ENCODE measurements at places on chromosomes 6 and 20.

- no peak for DNase-seq
These were observed 42.3 kb downstream of the DACT2 start for GRCh38 chr6:168277274-168277669.

DNA sequence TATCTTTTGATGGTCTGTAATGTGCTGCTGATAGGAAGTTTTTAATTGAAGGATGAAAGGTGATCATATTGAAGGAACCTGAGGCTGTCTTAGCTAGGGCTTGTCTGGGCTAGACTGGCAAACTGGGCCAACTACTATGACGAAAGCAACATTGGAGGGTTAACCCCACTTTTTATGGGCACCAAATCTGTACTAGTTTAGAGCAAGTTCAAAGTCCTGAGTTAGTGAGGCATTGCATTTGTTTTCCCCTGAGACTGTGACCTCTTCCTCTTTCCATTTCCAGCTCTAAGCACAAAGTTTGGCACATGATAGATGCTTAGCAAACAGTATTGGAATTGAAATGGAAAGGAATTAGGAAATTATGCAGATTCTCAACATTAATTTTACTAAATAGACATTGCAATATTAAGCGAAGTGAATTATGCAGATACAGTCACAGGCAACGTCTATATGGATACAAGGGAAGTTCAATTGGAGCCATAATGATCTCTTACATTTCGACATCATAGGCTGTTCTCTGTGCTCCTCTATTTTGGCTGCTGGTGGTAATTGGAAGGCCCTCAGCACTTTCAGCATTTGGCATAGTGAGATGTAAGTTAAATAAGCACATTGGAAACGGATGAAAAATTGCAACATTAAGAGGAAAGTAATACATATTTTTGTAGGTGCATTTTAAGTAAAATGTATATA, 22.2 kb downstream of the CEP57L1 start:
- DNase-seq: no peak

DNA sequence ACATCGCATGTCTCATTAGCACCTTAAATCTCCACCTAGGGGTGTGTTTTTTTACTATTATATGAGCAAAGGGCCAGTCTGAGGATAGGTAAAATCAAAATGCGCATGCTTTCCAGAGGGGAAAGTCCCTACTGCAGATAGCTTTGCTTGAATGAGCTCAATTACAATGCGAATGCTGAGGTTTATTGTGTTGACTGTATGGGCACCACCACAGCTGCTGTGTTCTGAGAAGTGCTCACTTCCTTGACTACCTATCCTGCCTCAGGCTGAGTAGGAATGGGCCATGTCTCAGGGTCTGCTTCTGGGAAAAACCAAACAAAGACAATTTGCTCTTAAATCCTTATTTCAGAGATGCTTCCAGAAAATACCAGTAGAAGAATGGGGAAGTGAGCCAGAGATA, 36.6 kb downstream of the MOCS1 start:
- DNase-seq: no peak

- DNase-seq: no peak
These were observed 125.9 kb downstream of the CDK19 start for GRCh38 chr6:110689275-110689935.

- DNase-seq: no peak
These were observed 26.9 kb downstream of the NRN1 start for GRCh38 chr6:5979650-5980420.

- no peak for DNase-seq
These were observed 98.6 kb downstream of the KCNQ5 start for GRCh38 chr6:72720464-72720863.

All from activated CD4-positive, alpha-beta memory T cell treated with anti-CD3 and anti-CD28 coated beads, Interleukin-2, amount 10 ng/mL, durations not matched to agents 7 days and 5 days (primary cell).